ENCODE measurements at places on chromosomes 5 and 9.

DNA sequence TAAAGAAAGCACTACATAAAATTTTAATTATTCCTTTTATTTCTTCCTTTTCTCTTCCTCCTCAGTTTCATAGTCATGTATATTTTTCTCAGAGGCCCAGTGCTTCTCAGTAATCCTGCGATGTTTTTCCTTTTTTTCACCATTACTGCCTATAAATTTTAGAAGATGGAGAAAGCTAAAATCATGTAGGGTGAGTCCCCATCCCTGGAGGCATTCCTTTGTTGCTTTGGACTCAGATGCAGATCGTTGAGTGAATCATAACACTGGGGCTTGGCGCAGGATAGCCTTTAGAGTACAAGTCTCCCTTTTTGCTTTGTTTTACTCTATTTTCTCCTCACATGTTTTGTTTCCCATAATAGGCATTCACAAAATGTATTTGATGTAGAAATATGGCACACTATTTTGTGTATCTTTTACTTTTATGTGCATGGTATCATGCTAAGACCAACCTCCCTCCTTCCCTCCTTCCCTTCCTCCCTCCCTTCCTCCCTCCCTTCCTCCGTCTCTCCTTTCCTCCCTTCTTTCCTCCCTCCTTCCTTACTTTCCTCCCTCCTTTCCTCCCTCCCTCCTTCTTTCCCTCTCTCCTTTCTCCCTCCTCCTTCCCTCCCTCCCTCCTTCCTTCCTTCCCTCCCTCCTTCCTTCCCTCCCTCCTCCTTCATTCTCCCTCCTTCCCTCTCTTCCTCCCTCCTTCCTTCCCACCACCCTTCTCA lies 72.4 kb downstream of the NUDT12 start:
- no peak for DNase-seq

DNA sequence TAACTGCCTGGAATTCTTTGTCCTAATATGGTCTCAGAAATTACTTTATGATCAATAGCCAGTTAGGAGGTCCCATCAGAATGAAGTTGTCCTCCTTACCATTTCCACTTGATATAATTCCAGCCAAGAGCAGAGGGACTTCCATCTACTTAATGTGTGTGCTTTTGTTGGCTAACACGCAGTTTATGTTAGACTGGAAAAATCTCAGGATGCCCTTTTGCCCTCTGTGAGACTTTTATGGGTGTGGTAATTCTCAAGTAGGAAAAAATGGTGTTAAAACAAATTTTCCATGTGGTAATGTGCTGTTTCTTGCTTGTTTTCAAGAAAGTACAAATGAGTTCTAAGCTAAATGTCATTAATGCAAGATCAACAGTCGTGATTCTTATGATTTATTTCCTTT lies 327.1 kb downstream of the MTRR start:
- DNase-seq = no peak

- DNase-seq = no peak
Measured at GRCh38 chr9:73683862-73684591, 532.4 kb downstream of the ANXA1 start.

DNA sequence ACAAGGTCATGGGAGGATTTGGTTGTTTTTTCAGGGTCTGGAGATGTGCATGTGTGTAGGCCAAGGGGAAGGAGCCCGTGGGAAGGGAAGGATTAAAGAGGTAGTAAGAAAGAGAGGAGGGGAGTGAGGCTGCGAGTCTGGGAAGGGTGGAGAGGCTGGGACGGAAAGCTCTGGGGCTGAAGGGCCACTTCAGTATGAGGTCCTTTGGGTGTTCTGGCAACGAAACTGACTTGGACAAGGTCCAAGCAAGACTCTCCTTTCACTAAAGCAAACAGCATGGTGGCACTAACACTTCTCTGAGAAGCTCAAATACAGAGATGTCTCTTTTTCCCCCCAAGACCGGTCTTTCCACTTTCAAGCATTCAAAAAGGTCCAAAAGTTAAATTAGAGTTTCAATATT lies 394.5 kb downstream of the ARHGEF28 start:
- DNase-seq = no peak

DNA sequence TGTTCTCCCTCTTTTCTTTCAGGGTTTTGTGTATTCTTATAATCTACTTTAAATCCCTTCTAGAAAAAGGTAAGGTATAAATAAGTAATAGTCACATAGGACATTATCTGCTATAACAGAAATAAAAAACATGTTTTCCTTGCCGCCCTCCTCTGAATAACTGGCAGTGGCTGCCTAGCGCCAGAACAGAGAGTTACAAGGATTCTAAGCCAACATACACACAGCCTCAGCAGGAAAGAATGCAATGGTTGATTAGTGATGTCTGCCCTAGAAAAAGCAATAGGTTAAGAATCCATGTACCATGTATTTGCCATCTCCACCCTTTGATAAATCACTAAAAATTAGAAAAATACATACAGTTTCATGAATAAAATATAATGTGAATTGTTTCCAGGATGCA lies 4.9 kb downstream of the MED27 start:
- DNase-seq = no peak

- DNase-seq = no peak
Measured at GRCh38 chr5:67577424-67577823, 380.8 kb upstream of the CD180 start.

GRCh38 chr9:96236854-96237550 lies 65.0 kb downstream of the HSD17B3 start:
- DNase-seq = no peak

GRCh38 chr5:168140241-168140640 lies 151.2 kb upstream of the WWC1 start:
- DNase-seq = no peak

DNA sequence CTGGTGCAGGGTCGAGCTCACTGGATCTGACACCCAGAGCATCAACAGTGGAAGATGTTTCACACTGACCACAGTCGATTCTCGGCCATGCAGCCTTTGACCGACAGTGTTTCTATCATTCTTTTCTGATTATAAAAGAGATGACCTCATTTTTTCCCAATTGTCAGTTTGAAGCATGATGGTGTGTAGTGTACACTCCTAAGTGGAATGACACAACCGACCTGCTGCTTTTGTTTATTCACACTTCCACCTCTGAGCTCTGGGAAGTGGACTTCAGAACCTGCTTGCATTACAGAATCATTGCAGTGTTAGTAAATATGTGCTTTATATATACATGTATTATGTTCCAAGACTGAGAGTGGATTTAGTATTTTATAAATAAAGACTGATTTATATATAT lies 128.6 kb downstream of the IRX2 start:
- DNase-seq = no peak

GRCh38 chr9:93669958-93670207 lies 93.5 kb downstream of the PHF2 start:
- DNase-seq = no peak

GRCh38 chr9:72872718-72873117 lies 80.1 kb downstream of the ALDH1A1 start:
- no peak for DNase-seq

DNA sequence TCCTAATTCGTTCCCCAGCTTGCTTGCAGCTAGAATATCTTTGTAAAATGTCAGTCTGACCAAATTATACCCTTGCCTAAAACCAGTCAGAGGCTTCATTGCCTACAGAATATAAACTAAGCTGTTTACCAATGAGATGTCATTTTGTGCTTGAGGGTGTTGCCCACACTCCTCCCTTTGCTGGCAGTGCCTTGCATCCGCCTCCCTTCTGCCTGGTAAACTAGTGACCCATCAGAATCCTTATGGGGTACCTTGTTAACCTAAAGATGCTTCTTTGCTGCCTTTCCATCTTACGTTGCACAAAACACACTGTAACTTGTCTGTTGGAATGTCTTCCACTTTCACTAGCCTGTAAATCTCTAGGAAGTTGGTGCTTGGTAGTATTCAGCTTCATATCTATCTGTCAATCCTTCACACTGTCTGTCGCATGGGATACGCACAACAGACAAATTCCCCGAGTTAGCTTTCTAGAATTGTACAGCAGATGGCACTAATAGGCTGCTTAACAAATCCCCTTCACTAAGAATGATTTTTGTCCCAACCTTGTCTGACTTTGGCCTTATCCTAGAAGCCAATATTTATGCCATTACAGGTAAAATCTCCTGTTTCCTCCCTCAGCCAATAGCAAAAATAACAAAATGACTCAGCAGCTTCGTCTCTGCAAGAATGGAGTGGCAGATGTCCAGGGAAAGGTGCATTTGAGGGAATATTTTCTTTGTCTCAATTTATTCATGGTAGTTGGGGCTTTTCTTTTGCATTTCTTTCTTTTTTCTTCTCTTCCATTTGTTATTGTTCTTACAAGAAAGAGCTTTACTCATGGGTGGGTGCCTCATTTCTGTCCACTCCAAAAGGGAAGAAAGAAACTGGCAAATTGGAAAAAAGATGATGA lies 3.0 kb downstream of the NUDT2 start:
- no peak for DNase-seq

- no peak for DNase-seq
Measured at GRCh38 chr5:105816961-105817360, 1853.8 kb downstream of the EFNA5 start.

DNA sequence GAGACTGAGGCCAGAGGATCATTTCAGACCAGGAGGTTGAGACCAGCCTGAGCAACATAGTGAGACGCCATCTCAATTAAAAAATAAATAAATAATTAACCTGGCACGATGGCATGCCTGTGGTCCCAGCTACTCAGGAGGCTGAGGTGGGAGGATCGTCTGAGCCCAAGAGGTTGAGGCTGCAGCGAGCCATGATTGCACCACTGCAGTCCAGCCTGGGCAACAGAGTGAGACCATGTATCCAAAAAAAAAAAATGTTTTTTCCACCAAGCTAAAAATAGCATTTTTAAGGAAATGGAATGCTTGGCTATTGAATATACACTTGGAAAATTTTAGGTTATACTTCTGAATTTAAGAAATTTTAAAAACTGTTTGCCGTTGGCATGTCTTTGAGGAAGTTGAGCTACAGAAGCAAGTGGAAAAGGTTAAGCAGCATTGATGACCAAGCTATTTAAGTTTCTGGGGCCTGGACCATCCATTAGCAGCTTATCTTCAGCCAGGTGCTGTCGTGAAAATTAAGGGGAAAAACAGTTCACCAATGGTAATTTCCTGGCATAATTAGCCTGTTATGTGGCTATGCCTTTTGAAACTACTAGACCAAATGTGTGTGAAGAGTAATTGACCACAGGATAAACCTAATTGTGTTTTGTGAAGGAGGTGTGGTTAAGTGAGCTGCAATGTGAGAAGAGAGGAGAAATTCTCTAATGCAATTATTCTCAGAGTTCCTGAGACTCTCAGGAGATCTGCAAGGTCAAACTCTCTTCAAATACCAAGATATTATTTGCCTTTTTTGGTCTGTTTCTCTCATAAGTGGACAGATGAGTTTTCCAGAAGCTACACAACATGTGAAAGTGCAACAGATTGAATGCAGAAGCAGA lies 21.0 kb downstream of the F2R start:
- DNase-seq = no peak

- no peak for DNase-seq
Measured at GRCh38 chr9:8280811-8281210, 481.2 kb upstream of the DMAC1 start.

- no peak for DNase-seq
Measured at GRCh38 chr9:114221706-114222465, 66.5 kb downstream of the COL27A1 start.

- no peak for DNase-seq
Measured at GRCh38 chr5:154505567-154505966, 27.5 kb upstream of the HAND1 start.

DNA sequence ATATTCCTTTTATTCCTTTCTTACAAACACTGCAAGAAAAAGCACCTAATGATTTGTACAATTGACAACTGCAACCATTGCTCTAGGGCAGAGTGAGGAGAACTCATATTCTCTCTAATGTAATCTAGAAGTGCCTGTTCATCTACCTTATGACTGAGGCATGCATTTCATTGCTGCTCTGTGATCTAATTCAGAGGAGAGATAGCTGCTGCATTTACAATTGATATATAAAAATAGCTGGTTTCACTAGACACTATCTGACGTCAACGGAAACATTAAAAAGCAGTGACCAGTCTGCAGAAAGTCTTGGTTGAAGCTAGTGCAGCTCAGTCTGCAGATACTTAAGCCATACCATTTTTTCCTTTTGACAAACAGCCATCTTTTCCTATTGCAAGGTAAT lies 72.8 kb upstream of the C6 start:
- no peak for DNase-seq

DNA sequence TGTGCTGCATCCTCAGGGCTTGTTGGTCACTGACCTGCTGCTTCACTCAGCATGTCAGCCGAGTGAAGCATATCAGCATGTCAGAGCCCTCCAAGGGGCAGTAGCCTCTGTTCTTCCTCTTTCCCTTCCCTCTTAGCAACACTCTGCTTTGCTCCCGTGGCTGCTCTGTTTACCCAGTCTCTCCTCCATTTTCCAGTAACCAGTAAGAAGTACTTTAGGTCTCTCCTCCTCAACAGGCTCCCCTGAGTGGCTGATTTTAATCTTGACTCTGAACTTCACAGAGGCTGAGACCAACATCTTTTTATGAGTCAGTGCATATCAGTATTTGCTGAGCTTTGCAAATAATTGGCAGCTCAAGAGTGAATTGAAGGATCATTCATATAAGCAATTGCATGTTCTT lies 18.6 kb upstream of the ADRB2 start:
- DNase-seq = no peak

DNA sequence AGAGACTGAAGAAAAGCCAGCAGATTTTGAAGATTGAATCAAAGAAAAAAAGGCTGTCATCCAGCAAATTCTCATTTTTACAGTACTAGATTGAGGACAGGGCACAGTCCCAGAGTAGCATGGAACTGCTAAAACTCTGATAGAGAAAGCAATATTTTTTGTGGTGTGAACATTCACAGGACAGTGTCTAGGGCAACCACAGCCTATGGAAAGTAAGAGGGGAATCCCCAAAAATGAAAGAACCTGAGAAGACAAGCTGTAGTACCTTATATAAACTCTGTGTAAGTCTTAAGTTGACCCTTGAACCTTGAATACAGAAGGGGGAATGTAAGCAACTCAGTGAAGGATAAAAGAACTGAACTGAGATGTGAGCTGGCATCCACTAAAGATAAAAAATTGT lies 540.3 kb downstream of the HINT1 start:
- no peak for DNase-seq

- DNase-seq = no peak
Measured at GRCh38 chr5:150101023-150101422, 14.7 kb upstream of the CSF1R start.

DNA sequence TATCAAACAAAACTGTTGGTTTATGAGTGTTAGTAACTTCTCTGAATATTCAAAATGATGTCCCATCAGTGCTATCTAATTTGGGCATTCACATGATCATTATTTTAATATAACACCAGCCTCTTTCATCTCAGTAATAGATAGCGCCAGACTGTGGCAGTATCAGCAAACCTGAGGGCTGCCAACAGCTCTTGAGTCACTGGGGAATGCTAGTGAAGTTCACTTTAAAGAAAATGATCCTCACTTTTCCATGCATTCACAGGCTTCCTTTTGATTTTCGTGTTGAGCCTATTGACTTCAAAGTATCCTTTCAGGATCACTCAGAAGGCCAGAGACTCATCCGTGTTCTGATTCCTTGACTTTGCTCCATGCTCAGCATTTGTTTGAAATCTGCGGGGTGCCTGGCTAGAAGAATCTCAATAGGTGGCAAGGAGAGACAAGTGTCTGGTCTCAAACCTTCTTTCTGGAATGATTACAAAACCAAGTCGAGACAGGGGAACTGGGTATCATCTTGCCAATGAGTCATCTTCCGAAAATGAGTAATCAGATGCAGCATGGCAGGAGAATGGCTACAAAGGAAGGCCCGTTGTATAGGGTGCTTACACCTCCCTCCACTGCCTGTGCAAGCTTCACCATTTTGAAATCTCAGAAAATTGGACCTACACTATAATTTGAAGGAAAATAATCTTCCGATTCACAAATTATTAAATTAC lies 509.1 kb downstream of the RASEF start:
- no peak for DNase-seq

All from stimulated activated CD8-positive, alpha-beta memory T cell treated with anti-CD3 and anti-CD28 coated beads, Interleukin-7, amount 100 ng/mL, for 48 hours (primary cell).